Stimulated activated naive B cell treated with anti-CD40 and anti-IgM and Interleukin-4, amounts not matched to agents 10 μg/mL and 1 μg/mL and 100 μg/mL, for 72 hours (primary cell): ENCODE measurements at places on chromosomes 12 and 14.

DNA sequence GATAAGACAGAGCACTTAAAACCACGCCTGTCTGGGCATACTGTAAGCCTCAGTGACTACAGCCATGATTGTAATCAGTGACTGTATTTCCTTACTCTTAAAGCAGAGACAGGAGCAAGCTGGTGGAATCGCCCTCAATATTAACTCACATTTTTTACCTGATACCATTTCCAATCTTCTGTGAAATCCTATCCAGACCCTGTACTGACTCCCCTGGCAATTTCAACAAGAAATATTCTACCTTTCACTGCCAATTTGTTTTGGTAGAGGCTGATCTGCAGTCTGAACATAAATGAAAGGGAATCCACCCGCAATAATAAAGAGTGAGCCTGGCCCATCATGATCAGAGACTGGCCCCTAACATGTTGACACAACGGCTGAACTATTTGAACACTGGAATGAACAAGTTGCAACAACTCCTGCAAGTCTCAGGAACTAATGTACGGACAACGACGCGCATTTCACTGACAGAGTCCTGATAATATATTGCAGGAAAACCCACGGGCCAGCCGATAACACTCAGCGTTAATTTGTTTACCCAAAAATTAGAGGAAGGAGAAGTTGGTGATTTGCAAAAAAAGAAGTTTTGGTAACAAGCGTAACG lies 195.5 kb upstream of the BTG1 start:
- H3K27ac ChIP-seq, result peak overlapping the region; percentile 91
- peak overlapping the region; percentile 83 for H3K4me3 ChIP-seq
- peaks cover 21% of the 10 kb centered on the region for H3K36me3 ChIP-seq

DNA sequence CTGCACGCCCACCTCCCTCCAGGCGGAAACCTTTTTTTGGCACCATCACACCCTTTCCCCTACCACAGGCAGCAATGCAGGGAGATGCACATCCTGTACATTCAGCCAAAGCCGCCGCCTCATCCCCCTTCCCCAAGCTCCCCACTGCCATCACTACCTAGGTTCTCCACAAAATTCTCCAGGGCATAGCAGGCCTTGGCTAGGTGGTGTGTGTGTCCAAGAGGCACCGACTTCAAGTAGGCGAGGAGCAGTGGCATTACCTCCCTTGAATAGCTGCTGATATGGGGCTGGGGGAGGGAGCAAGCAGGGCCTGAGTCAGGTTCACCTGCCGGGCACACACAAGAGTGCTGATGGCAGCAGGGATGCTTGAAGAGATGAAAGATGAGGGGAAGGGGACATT lies 3.6 kb downstream of the IPO4 start:
- H3K27ac ChIP-seq, result no peak overlapping the region
- no peak for DNase-seq
- H3K4me3 ChIP-seq, result no peak overlapping the region
- H3K4me1 ChIP-seq, result peaks cover 41% of the 10 kb centered on the region

DNA sequence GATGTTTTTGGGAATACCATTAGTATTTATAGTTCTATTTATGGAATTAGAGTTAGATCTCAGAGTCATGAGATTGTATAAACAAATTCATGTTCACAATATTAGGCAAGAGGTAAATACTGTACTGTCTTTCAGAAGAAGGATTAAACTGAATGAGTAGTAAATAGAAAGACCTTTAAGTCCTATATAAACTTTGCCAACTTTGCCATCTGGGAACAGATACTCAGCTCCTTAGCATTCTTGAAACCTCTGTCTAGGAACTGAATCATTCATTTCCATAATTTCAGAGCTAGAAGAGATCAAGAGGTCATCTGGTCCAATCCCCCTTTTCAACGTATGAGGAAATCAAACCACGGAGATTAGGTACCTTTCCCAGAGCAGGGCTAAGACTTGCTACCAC lies 141.1 kb downstream of the CAND1 start:
- peaks cover 4% of the 10 kb centered on the region for H3K36me3 ChIP-seq
- H3K4me1 ChIP-seq, result no peaks in the 10 kb centered on the region
- H3K27me3 ChIP-seq, result peaks cover 22% of the 10 kb centered on the region
- H3K4me3 ChIP-seq, result no peak overlapping the region

DNA sequence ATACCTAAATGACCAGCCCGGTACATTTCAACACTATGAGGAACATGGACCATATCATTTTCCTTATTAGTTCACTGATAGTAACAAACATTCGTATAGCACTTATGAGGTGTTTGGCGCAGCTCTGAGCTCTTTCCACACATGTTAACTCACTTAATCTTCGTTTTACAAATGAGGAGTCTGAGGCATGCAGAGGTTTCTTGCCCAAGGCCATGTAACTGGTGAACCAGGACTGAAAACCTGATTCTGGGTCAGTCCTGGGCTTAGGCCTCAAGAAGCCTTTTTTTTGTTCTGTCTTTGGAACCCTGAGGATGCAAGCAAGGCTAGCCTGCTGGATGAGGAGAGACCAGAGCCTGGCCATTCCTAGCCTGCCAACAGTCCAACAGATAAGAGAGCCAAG lies 55.0 kb downstream of the C14orf132 start:
- no peaks in the 10 kb centered on the region for H3K4me1 ChIP-seq
- H3K36me3 ChIP-seq, result no peaks in the 10 kb centered on the region
- H3K4me3 ChIP-seq, result no peak overlapping the region
- H3K27me3 ChIP-seq, result peaks cover 31% of the 10 kb centered on the region

GRCh38 chr12:93549174-93549573 lies 23.3 kb upstream of the SOCS2 start:
- H3K4me3 ChIP-seq, result no peak overlapping the region
- H3K27me3 ChIP-seq, result peaks cover 3% of the 10 kb centered on the region
- no peaks in the 10 kb centered on the region for H3K36me3 ChIP-seq
- peaks cover 9% of the 10 kb centered on the region for H3K4me1 ChIP-seq
- H3K27ac ChIP-seq, result no peak overlapping the region

- no peaks in the 10 kb centered on the region for H3K4me1 ChIP-seq
- peak overlapping the region; percentile 67 for H3K27ac ChIP-seq
- no peak for DNase-seq
These were observed 31.5 kb downstream of the HSP90AA1 start for GRCh38 chr14:102055181-102055901.

- no peak overlapping the region for H3K4me3 ChIP-seq
- H3K4me1 ChIP-seq, result no peaks in the 10 kb centered on the region
- H3K27ac ChIP-seq, result no peak overlapping the region
- no peaks in the 10 kb centered on the region for H3K27me3 ChIP-seq
- peaks cover 21% of the 10 kb centered on the region for H3K36me3 ChIP-seq
These were observed 21.3 kb downstream of the TMTC3 start for GRCh38 chr12:88163371-88163770.
